ENCODE measurements at places on chromosomes 1 and 21.

- DNase-seq, result no peak
Observed at GRCh38 chr1:199723250-199723956, 304.1 kb upstream of the NR5A2 start.

DNA sequence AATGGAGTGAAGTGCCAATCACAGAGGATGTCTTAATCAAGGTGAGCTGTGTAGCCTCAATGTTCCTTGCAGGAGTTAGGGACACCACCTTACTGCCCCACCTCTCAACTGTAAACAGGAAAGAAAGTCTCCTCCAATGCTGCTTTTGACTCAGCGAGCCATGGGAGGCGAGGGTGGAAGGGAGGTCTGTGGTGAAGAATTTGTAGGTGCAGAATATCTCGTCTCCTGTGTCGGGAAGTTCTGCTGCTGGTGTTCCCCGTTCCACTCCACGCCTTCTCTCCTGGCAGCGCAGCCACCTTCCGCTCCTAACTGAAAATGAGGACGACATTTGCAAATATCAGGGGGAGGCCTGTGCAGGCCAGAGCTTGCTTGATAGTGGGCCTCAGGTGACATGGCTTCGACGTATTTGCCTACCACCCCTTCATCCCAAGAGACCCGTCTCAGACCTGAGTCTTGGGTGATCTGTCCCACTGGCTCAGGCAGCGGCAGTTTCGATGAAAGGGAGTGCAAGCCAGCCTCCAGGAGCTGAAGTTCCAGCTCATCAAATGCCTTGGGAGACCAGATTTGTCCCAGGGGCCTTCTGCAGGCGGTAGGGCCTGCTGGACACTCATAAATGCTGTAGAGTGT is 368.3 kb upstream of the C1orf174 start:
- no peak for DNase-seq

DNA sequence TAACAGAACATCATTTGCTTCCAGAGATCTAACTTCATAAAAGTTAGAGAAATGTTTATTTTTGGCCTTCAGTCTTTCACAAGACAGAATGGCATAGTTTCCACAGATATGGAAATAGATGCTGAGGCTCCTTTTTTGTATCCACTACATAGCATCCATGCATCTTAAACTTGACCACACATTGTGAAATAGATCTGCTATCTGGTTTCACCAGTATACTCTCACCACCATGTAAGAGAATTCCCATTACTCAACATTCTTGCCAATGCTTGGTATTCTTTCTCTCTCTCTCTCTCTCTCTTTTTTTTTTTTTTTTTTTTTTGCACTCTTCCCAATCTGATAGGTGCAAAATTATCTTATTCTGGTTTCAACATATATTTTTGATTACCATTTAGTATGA is 52.1 kb upstream of the PRMT6 start:
- DNase-seq, result no peak

- DNase-seq, result no peak
Observed at GRCh38 chr21:32137931-32138330, 140.9 kb downstream of the MIS18A start.

- DNase-seq, result no peak
Observed at GRCh38 chr1:23473037-23473800, 10.8 kb downstream of the ASAP3 start.

- DNase-seq, result no peak
Observed at GRCh38 chr1:85172684-85173337, 28.0 kb downstream of the SYDE2 start.

- DNase-seq, result no peak
Observed at GRCh38 chr1:17569200-17570139, 30.0 kb downstream of the ARHGEF10L start.

Measured in stimulated activated CD4-positive, alpha-beta T cell treated with anti-CD3 and anti-CD28 coated beads, Interleukin-15, amount 100 ng/mL, for 24 hours (primary cell).